ENCODE measurements at places on chromosomes 5 and 9.

- no peak for DNase-seq
These were observed 67.5 kb downstream of the ZNF462 start for GRCh38 chr9:106930477-106930876.

DNA sequence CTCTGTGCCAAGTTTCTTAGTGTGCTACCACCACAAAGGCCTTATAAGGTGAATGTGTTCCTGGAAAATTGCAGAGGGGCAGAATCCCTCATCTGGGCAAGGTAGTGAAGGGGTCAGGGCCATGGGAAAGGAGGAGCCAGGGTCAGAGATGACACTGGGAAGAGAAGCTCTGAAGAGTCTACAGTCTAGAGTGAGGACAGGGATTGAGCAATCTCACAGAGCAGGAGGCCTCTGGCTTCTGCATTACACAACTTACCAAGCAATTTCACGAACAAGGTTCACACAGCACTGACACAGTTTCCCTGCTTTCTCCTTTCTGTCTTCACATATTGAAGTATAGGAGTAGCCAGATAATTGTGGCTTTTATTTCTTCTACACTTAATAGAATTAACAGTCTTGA is 24.5 kb upstream of the IDNK start:
- DNase-seq: no peak

- DNase-seq: no peak
These were observed 580.4 kb downstream of the DTWD2 start for GRCh38 chr5:118407958-118408357.

DNA sequence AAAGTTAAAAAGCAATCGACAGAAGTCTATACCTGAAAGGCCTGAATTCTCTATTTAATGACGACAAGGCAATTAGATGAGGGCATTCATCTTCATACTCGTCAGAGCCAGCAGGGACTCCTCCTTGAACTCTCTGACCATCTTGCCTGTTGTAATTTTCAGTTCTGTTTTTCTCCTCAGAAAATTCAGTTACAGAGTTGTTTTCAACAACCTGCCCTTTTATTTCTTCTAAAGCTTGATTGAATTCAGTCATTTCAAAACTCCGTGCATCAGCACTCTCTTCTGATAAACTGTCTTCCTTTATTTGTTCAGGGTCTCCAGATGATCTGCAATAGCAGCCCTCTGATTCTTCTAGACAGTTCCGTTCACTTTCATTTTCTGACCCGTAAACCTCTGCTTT is 15.6 kb downstream of the RIOK2 start:
- DNase-seq: no peak

- DNase-seq: no peak
These were observed 13.0 kb downstream of the ACTL7B start for GRCh38 chr9:108842610-108843295.

- DNase-seq: no peak
These were observed 1.4 kb upstream of the NFX1 start for GRCh38 chr9:33288828-33289483.

- DNase-seq: no peak
These were observed 41.0 kb downstream of the B4GALT1 start for GRCh38 chr9:33125871-33126823.

DNA sequence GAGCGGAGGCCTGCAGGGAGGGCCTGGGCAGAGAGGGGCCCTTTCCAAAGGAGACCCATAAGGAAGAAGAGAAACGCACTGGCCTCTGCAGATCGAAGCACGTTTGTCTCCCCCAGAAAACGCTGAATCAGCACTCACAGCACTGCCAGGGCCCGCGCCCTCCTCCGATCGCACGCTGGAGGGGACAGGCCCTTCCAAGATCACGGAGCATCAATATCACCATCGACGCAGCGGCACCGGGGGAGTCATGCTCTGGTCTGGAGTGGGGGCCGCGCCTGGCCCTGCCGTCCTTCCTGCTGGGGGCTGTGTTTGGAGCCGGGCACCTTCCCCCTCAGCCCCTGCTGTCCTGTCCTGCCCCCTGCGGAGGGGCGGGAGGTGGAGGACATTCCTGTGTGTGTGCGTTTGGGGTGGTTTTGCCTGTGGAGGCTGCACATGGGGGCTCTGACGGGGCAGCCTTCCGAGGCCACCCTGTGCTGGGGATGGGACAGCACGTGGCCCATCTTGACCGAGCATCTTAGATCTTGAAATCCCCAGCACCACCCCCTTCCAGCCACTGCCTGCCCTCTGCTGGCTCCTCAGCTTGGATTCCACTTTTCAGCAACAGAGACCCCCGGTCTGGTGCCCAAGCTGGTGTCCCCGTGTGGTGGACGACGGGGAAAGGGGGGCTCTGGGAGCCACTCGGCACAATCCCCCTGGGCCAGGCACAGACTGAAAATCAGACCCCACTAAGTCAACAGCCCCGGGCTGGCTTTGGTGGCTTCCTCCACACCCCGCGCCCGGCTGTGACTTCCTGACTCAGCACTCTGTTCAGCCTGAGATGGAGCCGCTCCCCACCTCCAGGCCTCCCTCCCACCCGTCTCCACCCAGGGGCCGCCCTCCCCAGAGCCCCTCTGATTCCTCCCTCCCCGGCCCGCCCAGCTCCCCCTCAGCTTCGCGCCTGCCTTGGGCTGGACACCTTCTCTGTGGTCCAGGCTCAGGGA is 8.3 kb downstream of the TMEM250 start:
- DNase-seq: no peak

GRCh38 chr9:79799691-79800335 is 228.0 kb downstream of the TLE4 start:
- DNase-seq: no peak

All from esophagus squamous epithelium (tissue), 5 donors.